Frontal cortex (tissue), 4 donors: ENCODE measurements at places on chromosomes 5 and 9. TPM values are rescaled to one million over a fixed set of nuclear protein-coding genes. Genes with fewer than 3 reads are reported as not detected.

GRCh38 chr5:127451096-127451495 lies 66.3 kb upstream of the PRRC1 start:
- DNase-seq = no peak

CCL21 gene
- not detected for total RNA-seq

GRCh38 chr5:121378046-121378445 lies 473.6 kb upstream of the FTMT start:
- no peak for DNase-seq

DNA sequence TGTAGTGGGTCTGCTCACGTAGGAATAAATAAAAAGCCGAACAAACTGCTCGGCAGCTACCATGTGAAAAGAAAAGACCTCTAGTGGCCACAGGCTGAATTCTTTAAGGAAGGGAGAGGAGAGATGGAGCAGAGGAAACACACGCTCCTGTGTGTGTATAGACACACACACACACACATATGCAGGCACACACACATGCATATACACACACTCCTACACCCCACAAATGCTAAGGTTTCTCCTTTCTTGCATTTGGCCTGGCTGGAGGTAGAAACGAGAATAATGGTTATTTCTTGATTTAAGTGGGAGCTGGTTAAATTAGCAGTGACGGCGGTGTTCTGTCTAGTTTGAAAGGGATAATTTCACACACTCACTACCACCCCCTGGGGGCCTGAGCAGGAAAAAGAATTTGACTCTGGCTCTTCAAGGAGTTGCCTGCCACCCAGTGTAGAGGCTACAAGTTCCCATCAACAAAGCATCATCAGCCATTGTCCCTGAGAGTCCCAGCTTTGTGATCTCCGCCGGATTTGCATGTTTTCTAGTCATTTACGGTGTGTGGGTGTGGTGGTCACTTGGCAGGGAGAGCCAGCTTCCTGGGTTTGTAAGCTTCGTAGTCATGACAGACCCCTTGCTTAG lies at the start of gene INSYN2B:
TSS of gene INSYN2B (minus strand) at position 78 of the 636 bp plus-strand sequence. CDS start 96,597 bp downstream, outside the sequence.
- peak; percentile 59 for DNase-seq

GRCh38 chr9:15693701-15694100 lies 140.9 kb downstream of the CCDC171 start:
- no peak for DNase-seq

DNA sequence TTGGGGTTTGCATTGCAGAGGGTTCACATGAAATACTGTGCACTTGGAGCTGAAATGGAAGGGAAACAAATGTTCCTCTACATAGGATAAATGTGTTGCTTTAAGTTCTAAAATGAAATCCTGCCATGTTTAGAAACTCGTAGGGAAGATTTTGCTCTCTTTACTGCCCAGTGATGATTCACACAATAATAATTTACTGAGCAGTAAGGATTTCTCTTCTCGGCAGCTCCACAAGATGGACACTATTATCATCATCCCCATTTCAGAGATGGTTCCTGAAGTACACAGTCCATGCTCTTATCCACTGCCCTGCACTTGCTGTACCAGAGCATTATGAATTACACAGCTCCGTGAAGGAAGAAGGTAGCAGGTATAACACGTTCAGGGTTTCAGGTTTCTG lies 4.1 kb downstream of the HACD4 start:
- DNase-seq = no peak

SPATA9 gene
- 0.82 TPM for total RNA-seq

GRCh38 chr5:122129306-122129705 lies at the start of gene ZNF474:
Gene ZNF474 (plus strand): TSS chr5:122129546. CDS start chr5:122151991, 22,445 bp downstream.
- DNase-seq = no peak

DNA sequence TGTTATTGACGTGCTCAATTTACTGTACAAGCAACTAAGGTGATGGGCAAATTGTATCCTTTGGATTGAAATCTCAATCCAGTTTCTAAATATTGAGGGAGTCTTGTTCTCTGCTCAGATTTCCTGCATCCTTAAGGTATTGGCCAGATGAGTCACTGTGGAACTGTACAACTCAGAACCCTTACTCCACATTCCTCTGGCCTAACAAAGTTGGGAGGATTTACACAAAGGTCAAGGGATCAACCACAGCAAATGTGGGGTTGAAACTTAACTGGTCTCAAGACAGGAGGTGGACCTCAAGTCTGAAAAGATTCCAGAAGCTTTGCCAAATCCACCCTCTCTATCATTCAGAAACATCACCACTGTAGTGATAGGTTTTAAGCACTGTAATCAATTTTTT lies 81.5 kb upstream of the AGXT2 start:
- DNase-seq = no peak

- peak; percentile 39 for DNase-seq
Measured at GRCh38 chr9:34253460-34253837, 74.6 kb downstream of the UBAP1 start.

GRCh38 chr5:158786390-158786789 lies 313.3 kb downstream of the EBF1 start:
- no peak for DNase-seq

GRCh38 chr5:105146867-105147266 lies 1584.3 kb upstream of the NUDT12 start:
- DNase-seq = no peak

DNA sequence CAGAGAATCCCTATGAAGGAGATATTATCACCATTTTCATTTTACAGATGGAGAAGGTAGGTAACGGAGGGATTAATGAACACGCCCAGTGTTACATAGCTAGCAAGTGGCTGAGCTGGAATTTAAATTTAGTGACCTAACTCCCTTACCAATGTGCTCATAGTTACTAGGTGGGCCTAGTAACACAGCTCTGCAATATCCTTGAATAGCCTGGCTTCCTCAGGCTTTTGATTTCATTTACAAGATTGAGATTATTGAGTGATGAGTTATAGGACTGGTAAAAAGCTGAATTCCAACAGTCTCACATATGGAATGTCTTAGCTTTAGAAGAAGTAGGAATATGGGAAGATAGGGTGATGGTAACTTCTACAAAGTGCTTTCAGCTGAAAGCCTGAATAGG lies 336.3 kb upstream of the KIF2A start:
- DNase-seq = no peak

- DNase-seq = no peak
Measured at GRCh38 chr5:159058716-159059636, 40.7 kb downstream of the EBF1 start.

GRCh38 chr5:132896685-132897084 lies 23.2 kb downstream of the LEAP2 start:
- no peak for DNase-seq

DNA sequence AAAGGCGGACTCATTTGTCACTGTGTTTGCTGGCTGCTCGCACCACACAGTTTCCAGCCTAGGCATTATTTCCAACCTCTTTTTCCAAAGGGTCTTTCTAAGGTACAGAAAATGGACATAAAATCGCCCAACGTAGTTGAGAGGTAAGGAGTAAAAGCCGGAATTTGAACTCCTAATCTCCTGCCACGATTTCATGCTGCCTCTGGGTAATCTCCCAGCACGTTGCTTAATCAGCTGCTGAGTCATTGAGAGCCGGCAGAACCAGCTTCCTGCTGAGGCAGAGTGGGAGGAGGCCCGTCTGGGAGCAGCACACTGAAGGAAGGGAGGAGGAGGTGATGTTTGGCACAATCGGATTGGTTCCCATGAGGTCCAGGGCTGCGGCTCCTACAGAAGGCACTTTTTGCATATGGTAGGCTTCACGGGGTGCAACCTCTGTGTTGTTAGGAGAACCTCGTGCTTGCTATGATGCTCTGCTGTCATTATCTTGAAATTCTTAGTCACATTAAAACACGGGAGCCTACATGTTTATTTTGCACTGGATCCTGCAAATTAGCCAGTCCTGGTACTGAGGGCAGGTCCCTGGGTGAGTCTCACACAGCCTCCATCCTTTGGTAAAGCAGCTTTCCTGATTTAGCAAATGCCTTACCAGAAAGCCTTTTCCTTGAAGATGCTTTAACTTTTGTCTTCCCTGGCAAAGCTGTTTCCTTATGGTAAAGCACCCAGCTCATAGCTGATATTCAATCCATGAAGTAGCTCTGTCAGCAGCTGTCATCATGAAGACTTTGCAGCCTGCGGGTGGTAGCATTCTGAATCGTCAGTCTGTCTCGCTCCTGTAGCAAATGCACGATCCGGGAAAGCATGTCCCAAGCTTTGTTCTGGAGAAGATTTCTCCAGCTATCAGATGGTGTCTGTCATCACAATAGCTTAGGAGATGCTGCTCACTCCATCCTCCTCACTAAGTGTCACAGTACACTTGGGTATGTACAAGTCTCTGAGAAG lies 191.6 kb upstream of the MSX2 start:
- DNase-seq = no peak

GRCh38 chr5:176166427-176166826 lies 71.8 kb upstream of the SIMC1 start:
- DNase-seq = no peak

DNA sequence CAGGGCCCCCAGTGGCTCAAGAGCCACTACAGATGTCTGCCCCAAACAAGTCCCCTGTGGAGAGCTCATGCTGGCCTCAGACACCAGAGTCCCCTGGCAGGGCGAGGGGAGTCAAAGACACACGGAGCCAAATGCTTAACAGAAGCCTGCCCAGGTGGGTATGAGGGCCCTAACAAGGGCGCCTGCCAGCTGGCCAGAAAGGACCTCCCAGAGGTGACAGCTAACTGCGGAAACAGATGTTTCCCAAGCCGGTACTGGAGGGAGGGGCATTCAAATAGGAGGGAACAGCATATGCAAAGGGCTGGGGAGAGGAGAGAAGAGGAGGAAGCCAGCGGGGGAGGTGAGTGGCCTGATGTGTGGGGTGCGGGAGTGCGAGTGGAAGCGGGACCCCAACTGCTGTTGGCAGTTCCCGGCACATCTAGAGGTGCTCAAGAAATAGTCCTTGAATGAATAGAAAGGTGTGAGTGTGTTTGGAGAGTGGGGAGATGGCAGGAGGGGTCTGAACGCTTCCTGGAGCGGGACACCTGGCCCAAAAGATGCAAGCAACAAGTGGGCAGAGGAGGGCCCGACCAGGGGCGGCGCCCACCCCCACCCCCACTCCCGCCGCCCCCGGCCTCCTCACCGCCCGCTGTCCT lies 824 bp downstream of the MXD3 start:
- DNase-seq = no peak

- no peak for DNase-seq
Measured at GRCh38 chr9:113474360-113475028, 11.0 kb downstream of the RGS3 start.

DNA sequence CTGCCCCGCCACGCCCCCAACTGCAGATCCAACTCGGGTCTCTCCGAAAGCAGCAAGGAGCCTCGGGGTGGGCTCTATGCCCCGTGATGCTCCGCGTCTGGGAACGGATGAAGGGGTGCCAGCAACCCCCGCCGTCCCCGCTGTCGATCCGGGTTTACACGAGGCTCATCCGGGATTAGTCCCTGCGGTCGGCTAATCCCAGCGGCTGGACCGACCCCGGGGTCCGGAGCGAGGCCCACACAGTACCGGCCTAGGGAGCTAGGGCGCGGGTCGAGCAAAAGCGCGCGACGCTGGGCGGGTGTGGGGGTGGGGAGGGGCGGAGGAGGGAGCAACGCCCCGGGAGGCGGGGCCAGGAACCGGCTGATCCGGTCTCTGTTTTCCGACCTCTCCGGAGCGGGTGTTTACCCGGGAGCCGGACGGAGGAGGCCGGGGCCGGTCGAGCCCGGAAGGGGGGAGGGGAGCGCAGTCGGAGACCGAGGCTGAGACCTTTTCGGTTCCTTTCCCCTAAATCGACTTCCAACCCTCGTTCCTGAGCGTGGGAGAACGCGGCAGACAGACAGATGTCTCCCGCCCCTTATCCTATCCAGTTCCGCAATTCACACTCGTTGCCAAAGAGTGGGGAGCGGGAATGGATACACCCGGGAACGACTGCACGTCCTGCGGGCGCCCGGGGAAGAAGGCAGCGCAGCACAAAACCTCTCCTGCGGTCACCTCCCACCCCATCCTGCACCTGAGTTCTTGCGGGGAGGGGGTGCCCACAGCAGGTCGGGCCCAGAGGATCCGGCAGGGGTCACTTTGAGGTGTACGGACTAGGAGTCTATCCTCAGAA lies 28.6 kb downstream of the PCDH1 start:
- peak; percentile 93 for DNase-seq

GRCh38 chr5:93078082-93079038 lies 502.7 kb downstream of the NR2F1-AS1 start:
- DNase-seq = no peak

DNA sequence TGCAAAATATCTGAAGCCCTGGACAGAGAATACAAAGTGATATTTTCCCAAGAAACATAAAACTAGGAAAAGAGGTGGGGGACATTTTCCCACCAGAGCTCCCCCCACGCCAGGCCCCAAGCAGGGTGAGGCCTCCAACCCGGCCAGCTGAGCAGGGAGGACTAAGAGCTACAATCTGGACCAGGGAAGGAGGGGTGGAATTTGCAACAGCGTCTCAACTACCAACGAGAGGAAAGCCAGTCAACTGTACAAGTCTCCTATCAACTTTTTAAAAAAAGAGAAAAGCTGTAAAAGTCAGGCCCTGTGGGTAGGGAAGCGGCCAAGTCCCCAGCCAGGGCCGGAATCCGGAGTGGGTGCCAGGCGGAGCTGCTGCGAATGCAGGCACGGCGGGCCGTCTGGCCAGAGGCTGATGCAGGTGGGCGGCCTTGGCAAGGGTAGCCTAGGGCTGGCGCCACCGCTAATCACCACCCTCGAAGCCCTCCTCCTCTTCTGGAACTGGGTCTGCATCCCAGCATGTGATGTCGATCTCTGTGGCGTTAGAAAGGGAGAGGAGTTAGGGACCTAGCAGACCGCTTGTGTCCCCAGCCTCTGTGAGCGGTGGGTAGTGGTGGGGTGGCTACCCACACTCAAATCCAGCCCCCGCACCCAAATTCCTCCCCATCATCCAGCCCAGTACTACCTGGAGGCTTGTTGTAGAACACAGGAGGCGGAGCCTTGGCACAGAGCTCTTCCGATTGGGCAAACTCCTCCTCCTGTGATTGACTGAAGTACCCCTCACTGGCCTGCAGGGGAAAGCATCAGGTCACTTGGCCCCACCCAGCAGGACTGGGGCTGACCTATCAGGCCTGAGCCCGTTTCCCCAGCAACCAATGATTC lies 10.6 kb downstream of the PRR7 start:
- peak; percentile 83 for DNase-seq

- DNase-seq = no peak
Measured at GRCh38 chr5:170630226-170630625, 126.4 kb downstream of the KCNIP1 start.

DNA sequence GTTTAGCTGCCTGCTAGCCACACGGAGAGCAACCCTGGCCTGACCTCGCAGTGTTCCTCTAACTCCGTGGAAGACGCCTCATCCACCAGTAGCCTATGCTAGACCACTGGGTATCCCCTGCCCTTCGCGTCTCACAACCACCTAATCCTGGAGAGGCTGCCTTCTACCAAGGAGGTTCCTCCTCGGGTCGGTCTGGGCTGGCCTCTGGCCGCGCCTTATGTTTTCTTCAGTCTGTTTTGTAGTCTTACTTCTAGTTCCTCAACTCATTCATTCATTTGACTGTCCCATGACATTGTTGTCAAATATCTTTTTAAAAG lies 1.6 kb upstream of the TPM2 start:
- DNase-seq = no peak

GRCh38 chr9:109961626-109962025 lies 181.6 kb downstream of the PALM2AKAP2 start:
- no peak for DNase-seq

- DNase-seq = no peak
Measured at GRCh38 chr5:141476132-141476911, 556 bp downstream of the PCDHGC3 start.

GRCh38 chr9:14418941-14419937 lies 105.3 kb upstream of the NFIB start:
- DNase-seq = no peak
